ENCODE measurements at places on chromosomes 7 and 10.

- no peak for DNase-seq
Measured at GRCh38 chr10:114166043-114166442, 8.0 kb downstream of the CCDC186 start.

- DNase-seq = no peak
Measured at GRCh38 chr10:42802876-42803275, 20.3 kb downstream of the BMS1 start.

DNA sequence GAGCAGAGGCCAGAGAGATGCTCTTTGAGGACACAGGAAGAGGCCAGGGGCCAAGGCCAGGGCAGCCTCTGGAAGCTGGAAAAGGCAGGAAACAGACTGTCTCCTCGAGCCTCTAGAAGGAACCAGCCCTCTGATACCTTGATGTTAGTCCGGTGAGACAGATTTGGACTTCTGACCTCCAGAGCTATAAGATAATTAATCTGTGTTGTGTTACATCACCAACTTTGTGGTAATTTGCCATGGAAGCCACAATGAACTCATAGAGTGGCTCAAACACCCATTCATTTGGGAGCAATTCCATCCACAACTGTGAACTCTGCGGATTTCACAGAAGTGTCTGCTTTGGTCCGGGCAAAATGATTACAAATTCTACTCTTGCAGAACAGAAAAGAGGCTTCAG is 48.7 kb downstream of the OAT start:
- no peak for DNase-seq

DNA sequence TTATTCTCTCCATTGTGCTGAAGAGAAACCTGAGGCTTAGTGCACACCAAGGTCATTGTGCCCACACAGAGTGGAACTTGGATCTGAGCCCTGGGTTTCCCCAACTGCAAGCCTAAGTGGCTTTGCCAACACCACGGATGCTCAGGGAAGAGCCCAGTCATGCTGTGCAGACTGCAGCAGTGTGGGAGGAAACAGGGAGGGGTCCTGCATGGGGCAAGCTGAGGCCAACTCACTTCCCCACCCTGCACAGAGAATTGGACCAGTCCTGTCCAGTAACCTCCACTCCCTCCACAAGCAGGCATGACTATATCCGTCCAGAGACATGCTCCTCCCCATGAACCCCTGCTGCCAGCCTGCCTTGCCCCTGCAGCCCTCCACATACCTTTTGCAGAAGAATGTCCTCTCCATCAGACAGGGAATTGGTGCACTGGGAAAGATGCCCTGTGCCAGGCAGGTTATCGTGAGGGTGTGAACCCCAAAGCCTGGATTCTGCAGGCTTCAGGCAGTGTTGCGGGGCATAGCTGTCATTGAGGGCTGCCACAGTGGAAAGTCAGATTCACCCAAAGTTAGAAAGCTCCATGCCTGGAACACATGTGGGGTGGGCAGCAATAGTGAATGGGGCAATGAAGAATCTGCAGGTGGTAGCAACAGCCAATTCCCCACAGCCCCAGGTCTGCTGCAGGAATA is 44.9 kb downstream of the DRGX start:
- DNase-seq = no peak

- DNase-seq = peak; percentile 23
Measured at GRCh38 chr10:3740157-3740871, 44.7 kb downstream of the KLF6 start.

- DNase-seq = peak; percentile 64
Measured at GRCh38 chr10:124722798-124723783, 21.1 kb downstream of the FAM53B start.

All from stimulated activated naive CD4-positive, alpha-beta T cell treated with Interleukin-2 at 50 U/mL for 16 hours (primary cell).